ENCODE measurements at places on chromosomes 2 and 18. TPM values are rescaled to one million over a fixed set of nuclear protein-coding genes. Genes with fewer than 3 reads are reported as not detected.
A peak's percentile ranks its signal among the peaks of the same experiment; 100 is the strongest.

GRCh38 chr2:73920577-73921545, 5.8 kb upstream of the DGUOK start:
- DNase-seq, result peak; percentile 16
- H3K27ac ChIP-seq, result no peak overlapping the region
- H3K27me3 ChIP-seq, result peaks cover 25% of the 10 kb centered on the region
- H3K36me3 ChIP-seq, result no peaks in the 10 kb centered on the region

DNA sequence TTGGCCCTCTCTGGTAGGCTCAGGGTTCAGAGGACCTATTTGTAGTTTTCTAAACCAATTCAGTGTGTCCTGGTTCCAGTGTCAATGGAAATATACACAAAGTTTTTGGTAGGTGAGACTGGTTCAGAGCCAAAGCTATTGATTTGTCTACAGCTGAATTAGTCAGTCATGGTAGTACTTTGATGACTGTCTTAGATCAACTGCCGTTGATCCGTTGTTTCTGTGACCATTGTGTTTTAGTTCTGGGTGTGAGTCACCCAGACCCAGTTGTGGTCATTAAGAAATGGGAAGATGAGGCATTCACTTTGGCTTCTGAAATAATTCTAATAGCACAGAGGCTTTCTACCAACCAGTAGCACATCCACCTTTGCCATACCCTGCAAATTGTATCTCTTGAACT, 16.0 kb upstream of the RPE start:
- no peaks in the 10 kb centered on the region for H3K36me3 ChIP-seq
- peaks cover 7% of the 10 kb centered on the region for H3K27me3 ChIP-seq
- no peak overlapping the region for H3K4me3 ChIP-seq
- no peak for DNase-seq
- H3K4me1 ChIP-seq, result no peaks in the 10 kb centered on the region

DNA sequence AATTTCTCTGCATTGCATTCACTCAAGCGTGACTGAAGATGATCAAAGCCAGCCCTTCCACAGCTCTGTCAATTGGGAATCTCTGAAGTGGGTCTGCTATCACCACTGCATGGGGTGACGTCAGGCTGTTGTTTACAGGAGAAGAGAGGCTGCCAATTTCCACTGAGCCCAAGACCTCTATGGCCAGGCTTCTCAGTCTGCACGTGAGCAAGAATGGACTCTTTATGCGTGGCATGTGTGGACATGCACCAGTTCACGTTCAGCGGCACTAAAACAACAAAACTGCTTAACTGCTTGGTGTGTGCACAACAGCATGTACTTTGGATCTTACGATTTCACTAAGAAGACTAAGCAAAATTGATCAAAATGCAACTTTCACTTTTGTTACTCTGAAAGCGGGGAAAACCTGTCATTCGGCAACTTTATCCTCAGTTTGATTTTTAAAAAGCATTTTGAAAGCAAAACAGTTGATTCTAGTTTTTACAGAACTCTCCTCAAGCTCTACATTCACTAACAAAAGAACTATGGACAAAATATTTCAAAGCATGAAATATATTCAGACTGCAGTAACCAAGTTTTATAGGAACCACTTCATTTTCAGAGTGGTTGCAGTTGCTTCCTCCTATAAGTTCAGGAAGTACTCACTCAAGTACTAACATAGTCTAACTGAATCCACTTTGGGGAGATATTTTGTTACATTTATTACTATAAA, 77.0 kb upstream of the SERTAD2 start:
- H3K4me3 ChIP-seq, result peak overlapping the region; percentile 76
- DNase-seq, result peak; percentile 92
- H3K4me1 ChIP-seq, result peaks cover 13% of the 10 kb centered on the region
- H3K27ac ChIP-seq, result peak overlapping the region; percentile 64
- no peaks in the 10 kb centered on the region for H3K36me3 ChIP-seq

DNA sequence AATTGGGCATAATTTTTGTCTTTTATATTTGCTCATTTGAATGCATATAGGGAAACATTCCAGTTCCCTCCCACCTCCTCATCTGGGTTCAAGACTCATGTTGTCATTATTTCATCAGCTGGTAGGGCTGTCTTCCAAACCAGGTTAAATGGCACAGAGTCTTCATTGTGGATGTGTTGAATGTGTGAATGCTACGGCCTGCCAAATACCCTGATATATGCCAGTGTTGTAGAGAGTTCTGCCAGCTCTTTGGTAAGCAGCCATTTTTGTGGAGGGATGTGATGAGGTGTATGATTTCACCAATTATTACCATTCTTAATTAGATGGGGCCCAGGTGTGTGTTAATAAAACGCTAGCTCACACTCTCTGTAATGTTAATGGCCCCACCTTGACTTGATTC, 121.7 kb downstream of the LYPD6B start:
- no peak overlapping the region for H3K27ac ChIP-seq
- H3K4me3 ChIP-seq, result no peak overlapping the region
- no peak for DNase-seq
- no peaks in the 10 kb centered on the region for H3K4me1 ChIP-seq
- H3K27me3 ChIP-seq, result no peaks in the 10 kb centered on the region

Gene SLC4A3
- 0.21 TPM for total RNA-seq

Data from endothelial cell of umbilical vein (primary cell).